ENCODE measurements at places on chromosomes 3 and 15.

DNA sequence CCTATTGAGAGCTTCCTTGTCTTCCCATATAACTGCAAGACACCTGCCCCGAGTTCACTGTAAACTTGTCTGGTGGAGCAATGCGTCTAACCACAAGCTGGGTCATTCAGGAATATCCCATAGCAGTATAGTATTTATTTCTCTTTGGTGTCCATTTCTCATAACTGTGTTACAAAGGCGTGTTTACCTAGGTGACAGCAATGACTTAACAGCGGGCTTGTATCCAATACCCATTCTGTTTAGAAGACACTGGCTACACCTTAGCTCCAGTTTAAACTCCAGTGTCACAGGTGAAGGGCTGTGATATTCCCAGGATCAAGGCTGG is 24.3 kb downstream of the ATP10A start:
- no peak for DNase-seq

DNA sequence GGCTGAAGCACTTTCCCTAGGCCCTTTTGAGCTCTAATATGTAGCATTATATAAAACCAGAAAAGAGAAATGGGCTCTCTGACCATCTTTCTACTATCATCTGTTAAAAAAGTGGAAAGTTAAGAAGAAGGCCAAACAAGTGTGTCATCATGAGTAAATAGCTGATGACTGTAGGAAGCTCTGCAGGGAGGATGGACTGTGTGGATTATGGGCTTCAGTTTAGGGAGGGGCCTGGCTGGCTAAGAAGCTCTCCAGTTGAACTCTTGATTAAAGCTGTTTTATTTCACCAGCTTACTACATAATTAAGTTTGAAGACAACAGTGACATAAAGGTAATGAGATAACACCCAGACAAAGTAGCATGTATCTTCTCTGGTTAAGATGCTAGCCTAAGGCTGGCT is 30.6 kb downstream of the INTS14 start:
- DNase-seq: no peak

DNA sequence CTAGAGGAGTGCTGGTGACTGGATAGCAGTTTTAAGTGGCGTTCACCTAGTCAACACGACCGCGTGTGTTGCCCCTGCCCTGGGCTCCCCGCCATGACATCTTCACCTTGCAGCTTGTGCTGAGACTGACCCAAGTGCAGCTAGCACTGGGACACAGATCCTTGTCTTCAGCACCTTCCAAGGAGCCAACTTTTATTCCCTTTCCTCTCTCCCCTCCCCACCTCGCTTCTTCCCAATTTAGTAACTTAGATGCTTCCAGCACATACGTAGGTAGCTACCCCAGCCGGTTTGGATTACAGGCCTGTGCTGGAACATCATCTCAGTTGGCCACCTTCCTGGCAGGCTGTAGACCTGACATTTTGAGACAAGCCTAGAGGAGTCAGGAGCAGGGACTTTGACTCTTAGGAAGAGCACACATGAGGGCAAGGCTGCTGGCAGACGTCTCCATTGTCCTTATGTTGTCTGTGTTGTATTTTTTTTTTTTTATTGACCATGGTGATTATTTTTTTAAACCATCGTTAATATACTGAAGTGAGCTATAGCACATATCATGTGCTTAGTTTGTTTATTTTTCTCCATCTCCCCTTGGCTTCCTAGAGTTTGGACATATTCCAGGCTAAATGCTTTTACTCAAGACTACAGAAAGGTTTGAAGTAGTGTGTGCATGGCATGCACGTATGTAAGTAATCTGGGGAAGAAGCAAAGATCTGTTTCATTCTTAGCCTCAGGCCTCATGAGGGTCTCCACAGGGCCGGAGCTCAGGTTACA is 61.1 kb downstream of the AAGAB start:
- DNase-seq: no peak

- no peak for DNase-seq
Measured at GRCh38 chr3:6640907-6641306, 220.0 kb upstream of the GRM7 start.

DNA sequence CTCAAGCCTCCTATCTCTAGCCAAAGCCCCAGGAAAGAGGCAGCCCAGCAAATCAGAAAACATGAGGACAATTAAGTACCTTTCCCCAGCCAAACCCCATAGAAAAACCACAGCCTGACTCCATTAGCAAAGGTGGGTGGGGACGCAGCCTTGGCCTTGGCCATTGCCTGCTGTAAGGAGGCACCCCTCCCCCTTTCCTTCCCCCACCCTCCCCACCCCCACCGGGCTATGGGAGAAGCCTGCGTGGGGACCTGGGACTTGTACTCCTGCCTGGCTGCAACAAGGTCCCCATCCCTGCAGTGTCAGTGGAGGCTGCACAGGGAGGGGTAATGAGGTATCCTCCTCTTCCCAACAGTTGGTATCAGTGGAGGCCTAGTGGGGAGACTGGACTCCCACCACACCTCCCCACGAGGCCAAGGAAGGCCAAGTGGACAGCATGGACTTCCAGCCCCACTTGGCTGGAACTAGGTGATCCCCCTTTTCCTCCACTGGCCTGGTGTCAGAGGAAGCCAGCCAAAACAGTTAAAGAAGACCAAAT is 20.5 kb downstream of the PRR23E start:
- no peak for DNase-seq

DNA sequence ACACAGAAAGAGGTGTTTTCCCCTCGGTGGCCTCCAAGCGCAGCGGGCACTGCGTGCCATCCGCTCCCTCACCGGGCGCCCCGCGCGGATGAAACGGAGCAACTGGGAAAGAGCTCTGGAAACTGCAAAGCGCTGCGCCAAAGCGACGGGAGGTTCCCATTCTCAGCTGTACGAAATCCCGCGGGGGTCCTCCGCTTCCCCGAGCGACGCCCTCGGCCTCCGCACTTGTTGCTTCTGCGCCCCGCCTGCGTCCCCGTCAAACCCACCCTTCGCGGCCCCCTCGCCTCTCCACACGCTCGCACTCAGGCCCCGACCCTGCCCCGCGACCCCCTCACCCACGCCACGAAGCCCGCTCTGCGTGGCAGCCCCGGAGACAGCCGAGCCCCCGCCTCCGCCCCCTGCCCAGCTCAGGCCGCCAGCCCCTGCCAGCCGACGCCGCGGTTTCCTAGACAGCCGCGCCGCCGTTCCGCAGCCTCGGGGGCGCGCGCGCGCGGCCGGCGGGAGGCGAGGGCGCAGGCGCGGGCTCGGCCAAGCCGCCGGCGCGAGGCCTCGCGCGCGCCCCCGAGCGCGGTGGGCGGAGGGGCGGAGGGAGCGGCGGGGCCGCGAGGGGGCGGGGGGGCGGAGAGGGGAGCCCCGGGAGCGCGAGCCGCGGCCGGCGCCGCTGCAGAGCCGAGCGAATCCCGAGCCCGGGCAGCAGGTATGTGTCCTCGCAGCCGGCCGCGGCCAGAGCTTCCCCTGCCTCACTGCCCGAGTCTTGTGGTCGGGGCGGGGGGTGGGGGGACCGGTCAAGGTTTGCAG is at the start of gene TMEM266:
TMEM266 (plus strand) TSS at position 666 of the 798 bp plus-strand sequence. CDS start 74,279 bp downstream, outside the sequence.
- no peak for DNase-seq

GRCh38 chr3:141663993-141664392 is 74.1 kb upstream of the RNF7 start:
- DNase-seq: no peak

GRCh38 chr15:98416222-98416855 is 232.0 kb upstream of the IGF1R start:
- no peak for DNase-seq

Measured in stimulated activated CD8-positive, alpha-beta memory T cell treated with anti-CD3 and anti-CD28 coated beads, Interleukin-15, amount 100 ng/mL, for 1 hour (primary cell).